Stimulated activated CD8-positive, alpha-beta memory T cell treated with anti-CD3 and anti-CD28 coated beads, Interleukin-4, amount 100 ng/mL, for 24 hours (primary cell): ENCODE measurements at places on chromosomes 4 and X.

DNA sequence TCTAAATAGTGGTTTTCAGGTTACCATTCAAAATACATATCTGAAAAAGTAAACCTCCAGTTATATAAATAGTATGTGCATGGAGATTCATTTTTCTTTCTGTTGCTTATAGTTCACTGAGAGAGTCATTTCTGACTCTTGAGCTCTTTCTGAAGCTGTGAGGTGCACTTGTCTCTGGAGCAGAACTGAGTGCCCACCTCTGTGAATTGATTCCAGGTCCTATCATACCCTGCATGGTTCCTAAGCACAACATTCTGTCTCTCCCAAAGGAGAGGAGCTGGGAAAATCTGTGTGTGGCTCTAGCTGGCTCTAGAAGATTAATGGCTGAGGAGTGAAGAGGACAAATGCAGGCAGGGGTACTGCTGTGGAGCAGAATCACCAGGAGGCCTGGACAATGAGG, 161.6 kb upstream of the HCCS start:
- no peak for DNase-seq

DNA sequence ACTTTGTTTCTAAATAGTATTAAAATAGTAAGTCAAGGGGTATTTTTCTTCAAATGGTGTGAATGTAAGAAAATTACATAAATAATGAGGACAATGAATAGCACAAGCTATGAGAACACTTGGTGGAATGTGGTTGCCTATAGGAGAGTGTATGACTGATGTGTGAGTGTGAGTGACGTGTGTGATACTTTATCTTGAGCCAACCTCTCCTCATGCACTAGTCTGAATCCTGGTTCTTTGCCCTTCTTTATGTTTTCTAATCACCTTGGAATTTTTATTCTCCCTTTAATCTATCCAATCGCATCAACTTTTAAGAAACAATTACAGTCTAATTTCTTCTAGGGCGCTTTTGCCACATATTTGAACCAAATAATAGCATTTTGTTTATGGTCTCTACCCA, 98.2 kb downstream of the YIPF7 start:
- no peak for DNase-seq

DNA sequence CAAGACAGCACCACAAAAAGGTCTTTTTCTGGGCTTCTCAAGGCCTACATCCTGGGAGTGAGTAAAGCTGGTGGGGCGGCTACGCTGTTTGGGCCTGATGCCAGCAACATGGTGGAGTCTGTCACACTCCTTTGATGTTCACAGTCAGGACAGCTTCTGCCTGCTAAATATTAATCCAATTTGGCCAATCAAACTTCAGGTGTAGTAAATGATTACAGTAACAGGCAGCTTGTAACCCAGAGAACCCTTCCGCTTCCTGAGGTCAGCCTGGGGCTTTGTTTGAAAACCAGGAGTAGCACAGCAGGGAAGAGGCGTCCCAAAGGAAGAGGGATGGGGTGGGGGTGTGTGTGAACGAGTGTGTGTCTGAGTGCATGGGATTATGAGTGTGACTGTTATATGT, 220.4 kb downstream of the MAML3 start:
- DNase-seq = no peak

DNA sequence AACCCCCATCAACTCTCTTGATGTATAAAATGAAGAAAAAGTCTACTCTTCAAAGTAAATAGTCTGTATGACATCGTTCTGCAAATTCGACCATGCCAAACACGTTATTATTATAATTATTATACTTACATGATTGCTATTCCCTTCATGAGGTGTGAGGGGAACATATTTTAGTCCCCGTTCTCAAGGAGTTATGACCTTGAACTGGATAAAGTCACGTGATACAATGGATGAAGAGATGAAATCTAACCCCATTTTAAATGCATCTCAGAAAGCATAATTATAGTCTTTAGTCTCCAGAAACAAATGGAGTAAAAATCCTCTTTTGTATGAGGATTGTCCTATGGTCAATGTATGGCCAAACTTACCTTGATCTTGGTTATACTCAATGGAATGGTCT, 250.3 kb downstream of the HS3ST1 start:
- DNase-seq = no peak

GRCh38 chrX:7068939-7069367, 78.6 kb upstream of the STS start:
- DNase-seq = no peak

DNA sequence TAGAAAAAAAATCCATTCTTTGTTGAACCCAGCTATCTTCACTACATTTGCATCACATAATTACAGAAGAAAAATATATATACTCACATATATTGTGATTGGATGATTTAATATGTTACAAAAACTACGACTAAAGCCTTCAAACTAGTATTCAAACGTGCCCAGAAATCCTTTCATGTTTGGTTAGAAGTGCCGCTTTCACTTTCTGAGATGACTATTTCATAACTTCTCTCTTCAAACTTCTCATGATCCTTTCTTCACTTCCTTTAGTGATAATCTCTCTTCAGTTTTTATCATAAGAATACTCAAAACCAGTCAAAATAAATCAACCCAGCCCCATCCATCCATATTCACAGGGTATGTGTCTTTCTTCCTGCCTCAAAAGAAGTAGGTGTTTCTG, 50.8 kb upstream of the NAF1 start:
- no peak for DNase-seq

DNA sequence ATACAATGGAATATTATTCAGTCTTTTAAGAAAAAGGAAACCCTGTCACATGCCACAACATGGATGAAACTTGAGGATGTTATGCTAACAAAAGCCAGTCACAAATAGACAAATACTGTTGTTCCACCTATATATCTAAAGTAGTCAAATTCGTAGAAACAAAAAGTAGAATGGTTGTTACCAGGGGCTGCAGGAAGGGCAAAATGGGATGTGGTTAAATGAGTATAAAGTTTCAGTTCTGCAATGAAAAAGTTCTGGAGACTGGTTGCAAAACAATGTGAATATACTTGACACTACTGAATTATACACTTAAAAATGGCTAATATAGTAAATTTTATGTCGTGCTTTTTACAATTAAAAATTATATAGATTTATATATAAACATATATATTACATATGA, 12.2 kb downstream of the SPOCK3 start:
- no peak for DNase-seq

DNA sequence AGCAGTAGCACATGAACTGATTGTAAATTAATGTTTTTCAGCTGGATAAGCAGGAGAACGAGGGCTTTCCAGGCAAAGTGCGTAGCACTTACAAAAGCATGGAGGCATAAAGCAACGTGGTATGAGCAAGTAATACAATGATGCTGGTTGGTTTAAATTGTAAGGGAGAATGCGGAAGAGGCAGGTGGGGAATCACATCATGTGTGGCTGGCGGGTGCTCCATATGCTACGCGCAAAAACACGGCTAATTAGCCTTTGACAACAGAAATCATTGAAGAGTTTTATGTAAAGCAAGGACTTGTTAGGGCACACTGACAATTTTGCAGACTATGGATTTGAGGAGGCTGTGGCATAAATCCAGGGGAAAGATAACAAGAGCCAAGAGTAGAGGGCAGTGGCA, 14.6 kb downstream of the SYTL4 start:
- DNase-seq = no peak

DNA sequence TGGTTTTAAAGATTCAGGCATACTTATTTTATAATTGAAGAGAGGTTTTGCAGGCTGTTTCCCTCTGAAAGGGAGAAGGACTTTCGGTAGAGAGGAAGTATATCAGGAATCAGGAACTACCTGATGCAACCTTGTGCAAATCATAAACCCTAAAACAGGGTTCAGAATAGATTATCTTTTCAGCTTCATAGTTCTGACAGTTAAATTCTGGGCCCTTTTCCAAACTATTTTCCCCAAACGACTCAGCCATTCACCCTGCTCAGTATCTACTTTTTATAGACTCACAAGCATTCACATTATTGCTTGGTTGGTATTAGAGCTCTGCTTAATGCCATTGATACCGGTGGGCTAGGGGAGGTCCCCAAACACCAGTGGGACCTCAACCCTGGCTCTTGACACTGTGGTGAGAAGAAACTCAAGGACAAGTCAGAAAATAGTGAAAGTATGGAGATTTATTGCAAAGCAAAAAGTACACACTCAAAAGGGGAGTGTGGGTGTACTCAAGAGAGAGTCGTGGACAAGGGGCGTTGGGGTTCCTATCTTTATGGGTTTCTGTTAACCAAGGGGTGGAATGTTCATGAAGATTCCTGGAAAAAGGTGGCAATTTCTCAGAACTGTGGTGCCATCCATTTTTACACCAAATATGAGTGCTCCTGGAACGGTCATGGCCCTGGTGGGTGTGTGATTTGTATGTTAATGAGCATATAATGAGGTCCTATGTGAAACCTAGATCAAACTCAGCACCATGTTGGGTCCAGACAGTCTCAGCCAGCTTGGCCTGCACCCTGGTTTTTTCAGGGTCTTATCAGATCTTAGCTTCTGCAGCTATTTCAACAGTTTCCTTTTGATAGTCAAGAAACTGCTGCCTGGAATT, 238.3 kb downstream of the DCLK2 start:
- no peak for DNase-seq

GRCh38 chr4:167210166-167210565, 24.1 kb downstream of the SPOCK3 start:
- no peak for DNase-seq

GRCh38 chr4:185381288-185382196, 14.2 kb downstream of the LRP2BP start:
- DNase-seq = no peak

DNA sequence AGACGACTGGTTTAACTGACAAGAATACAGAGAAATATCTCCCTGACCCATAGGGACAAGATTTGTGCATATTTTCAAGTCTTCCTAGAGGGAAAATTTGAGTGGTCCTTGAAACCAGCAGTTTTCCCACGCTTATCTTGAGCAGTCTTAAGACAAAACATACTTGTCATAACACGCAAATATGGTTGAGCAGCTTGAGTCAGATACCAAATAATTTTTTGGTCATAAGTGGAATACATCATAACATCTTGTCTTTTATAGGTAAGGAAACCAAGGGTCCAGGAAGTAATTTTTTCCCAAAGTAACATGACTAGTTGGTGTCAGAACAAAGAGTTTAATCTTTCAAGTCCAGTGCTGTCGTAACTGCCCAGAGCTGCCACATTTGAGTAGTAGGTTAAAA, 50.5 kb downstream of the MOSPD2 start:
- DNase-seq = no peak

- no peak for DNase-seq
Observed at GRCh38 chrX:20427173-20427770, 160.6 kb upstream of the RPS6KA3 start.

DNA sequence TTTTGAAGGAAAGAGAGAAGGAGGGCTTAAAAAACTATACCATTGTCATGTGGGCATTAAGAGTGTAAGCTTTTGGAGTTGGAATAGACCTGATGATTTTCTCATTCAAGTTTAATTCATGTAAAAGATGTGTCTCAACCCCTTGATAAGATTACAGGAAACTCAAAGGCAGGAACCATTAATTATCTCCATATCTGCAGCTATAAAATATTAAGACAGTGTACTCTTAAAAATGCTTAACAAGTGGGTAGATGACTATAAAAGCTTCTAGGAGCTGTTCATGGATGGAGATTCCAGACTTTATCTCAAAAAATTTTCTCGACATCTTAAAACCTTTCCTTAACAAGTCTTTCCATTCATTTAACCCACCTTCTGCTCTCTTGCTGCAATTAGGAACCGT, 208.3 kb downstream of the PALLD start:
- DNase-seq = no peak

DNA sequence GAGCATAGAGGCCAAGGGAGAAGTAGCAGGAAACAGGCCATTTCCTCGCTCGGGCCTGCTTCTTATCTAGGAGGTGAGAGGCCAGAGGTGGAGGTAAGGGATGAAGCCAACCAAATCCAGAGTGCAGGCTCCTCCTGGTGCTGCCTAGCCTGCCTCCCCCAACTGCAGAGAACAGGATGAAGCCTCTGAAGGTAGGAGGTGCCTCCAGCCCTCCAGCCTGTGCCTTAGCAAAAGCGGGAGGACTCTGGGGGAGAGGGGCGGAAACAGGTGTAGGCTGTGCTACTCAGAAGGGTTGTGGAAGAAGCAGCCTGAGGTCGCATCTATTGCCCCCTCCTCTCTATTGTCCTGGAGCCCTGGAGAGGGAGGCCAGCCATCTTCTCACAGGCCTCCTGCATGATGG, 2.9 kb upstream of the MTM1 start:
- DNase-seq = no peak

DNA sequence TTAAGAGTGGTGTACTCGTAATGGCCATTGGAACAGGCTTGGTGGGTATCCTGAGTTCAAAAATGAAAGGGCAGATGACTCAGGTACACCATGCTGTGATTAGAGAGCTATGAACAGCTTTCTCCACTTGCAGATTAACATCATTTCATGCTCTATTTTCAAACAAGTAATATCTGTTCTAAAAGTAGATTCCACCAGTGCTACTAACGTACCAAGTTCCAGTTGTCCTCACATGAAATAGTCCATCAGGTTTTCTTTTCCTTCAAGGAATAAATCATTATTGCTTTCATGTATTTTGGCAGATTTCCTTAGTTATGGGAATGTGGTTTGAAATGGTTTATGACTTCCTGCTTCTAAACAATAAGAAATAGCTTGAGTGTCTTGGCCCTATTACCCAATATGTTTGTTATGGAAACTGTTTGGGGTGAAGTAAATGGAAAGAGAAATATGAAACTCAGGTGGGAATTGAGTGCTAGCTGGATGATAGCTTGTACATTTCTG, 49.9 kb downstream of the PCDH7 start:
- no peak for DNase-seq

DNA sequence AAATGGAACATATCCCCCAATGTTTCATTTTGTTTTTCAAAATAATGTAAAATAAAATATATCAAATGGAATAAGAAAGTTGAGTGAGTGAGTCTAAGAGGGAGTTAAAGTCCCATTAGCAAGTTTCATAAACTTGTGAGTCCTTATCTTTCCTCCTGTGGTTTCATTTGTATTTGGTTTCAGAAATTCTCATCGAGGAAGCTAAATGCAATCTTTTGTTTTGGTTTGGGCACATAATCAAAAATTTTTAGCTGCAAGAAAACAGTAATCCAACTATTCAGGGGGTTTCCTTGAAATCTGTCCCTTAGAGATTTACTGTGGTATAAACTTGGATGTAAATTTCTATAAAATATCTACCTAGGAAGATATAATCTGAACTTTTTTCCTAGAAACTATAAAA, 124.2 kb downstream of the CAMK2D start:
- no peak for DNase-seq

DNA sequence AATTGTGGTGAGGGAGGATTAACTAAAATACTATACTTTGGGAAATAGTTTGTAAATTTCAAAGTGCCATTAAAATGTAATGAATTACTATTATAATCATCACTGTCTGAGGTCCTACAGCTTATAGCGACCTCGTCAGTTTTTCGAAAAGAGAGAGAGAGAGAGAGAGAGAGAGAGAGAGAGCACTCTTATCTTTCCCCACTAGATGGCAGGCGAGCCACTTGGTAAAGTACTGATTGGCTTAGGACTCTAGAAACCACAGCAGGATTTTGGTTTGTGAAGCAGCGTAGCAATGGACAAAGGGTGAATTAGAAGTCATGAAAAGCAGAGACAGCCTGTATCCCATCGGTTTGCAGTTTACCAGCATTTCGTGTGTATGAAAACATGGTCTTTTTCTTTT, 52.5 kb downstream of the LINC00632 start:
- no peak for DNase-seq

- no peak for DNase-seq
Observed at GRCh38 chr4:138199568-138200235, 42.4 kb downstream of the SLC7A11 start.
